ENCODE measurements at places on chromosomes 16 and 17.

DNA sequence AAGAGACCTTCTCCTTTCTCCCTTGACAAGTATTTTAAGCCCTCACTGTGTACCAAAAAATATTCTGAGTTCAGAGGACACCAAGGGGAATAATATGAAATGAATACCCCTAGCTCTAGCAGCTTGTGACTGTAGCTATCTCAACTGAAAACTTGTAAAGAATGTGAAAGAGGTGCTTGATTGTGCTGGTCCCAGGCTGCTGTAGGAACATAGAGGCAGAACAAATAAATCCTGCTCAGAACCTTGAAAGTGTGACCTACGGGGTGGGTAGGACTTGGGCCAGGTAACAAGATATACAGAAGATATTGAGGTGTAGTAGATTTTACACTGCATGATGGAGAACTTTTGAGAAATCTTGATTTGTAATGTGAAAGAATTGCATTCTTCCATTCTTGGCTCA lies 606.8 kb downstream of the TOX3 start:
- DNase-seq, result no peak

GRCh38 chr16:22786691-22787090 lies 27.3 kb upstream of the HS3ST2 start:
- no peak for DNase-seq

- no peak for DNase-seq
Observed at GRCh38 chr16:31876951-31877828, 3.6 kb downstream of the ZNF267 start.

- DNase-seq, result no peak
Observed at GRCh38 chr16:1903845-1904840, 14.1 kb downstream of the HS3ST6 start.

DNA sequence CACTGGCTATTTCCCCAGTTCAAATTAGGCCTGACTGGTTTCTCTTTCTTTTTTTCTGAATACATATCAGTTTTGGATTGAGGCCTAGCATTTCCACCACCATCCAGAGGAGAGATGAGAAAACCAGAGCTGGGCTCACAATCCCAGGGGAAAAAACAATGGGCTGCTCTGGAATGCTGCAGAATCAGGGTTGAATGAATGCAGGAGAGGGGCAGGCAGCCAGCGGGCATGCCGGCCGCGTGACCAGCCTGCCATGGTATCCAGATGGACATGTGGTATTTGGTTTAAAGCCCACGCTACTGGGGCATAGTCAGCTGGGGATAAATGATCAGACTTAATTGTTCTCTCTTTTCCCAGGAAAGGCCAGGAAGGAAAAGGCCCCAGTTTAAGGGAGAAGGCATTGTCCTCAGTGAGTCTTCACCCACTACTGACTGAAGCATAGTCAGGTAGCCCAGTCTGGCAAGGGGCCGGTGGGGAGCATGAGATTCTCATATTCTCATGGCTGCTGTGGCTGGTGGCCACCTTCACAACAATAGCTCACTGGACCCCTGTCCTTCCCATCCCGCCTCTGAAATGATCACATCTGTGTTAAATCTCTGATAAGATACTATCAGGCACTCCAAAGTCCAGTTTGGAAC lies 38.7 kb upstream of the RHOT1 start:
- DNase-seq, result no peak

GRCh38 chr17:77880711-77881450 lies 77.6 kb upstream of the TNRC6C start:
- peak; percentile 37 for DNase-seq

- no peak for DNase-seq
Observed at GRCh38 chr17:66730461-66730923, 104.4 kb upstream of the CACNG5 start.

GRCh38 chr16:85326113-85326793 lies 214.0 kb upstream of the CIBAR2 start:
- DNase-seq, result no peak

- no peak for DNase-seq
Observed at GRCh38 chr16:27424772-27425498, 23.0 kb downstream of the IL21R start.

- no peak for DNase-seq
Observed at GRCh38 chr16:73016488-73016830, 31.5 kb downstream of the ZFHX3 start.

GRCh38 chr16:7420079-7420478 lies 87.4 kb downstream of the RBFOX1 start:
- no peak for DNase-seq

DNA sequence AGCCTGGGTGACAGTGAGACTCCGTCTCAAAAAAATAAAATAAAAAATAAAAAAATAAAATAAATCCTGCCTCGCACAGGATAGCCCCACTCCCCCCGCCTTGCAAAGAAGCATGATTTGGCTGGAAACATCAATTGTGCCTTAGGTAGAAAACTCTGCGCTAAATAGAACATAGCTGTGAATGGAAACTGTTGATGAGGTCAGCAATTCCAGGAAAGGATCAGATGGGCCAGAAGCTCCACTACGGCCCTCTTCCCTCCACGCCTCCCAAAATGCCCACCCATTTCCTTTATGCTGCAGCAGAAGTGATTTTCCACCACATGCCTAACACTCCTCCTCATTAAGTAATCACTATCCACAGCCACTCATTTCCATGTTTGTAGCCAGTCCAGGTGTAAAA lies 473.4 kb downstream of the XYLT1 start:
- no peak for DNase-seq

DNA sequence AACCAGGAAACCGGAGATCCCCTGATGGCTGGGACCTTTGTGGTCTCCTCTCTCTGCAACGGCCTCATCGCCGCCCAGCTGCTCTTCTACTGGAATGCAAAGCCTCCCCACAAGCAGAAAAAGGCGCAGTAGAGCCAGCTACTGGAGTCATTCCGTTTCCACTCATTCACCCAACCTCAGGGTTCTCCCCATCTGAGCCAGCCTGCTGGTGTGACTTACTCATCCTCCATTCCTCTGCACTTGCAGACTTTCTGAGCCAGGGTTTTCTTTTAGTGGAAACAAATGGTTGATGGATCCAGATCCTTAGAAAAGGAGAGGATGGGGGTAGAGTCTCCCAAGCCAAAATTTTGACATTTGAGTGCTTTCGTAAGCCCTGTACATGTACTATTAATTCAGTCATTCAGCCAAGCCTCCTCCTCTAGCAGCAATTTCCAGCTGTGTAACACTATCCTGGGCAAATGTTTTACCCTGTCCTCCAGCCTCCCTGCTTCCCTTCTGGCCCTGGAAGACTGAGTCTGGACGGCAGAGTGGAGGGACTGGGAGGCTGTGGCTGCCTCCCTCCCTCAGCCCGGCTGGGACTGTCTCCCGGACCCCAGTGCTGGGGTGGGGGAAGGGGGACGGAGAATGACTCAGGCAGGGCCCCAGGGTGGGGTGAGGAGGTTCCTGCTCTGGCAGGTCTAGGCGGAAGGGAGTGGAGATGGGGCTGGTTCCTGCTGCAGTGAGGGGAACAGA lies 2.3 kb downstream of the SOX15 start:
- no peak for DNase-seq

- DNase-seq, result no peak
Observed at GRCh38 chr16:90077757-90078578, 837 bp upstream of the PRDM7 start.

DNA sequence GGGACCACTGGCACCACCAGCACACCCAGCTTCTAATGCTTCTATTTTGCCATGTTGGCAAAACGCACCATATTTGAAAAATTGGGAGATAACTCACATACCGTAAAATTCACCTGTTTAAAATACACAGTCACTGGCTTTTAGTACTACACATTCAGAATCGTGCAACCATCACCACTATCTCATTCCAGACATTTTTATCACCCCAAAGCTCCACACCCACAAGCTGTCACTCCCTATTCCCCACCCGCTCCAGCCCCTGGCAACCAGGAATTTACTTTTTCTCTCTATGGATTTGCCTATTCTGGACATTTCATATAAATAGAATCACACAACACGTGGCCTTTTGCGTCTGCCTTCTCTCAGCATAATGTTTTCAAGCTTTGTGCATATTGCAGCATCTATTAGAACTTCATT lies 25.0 kb downstream of the PPL start:
- no peak for DNase-seq

GRCh38 chr17:17364338-17364667 lies 61.1 kb downstream of the NT5M start:
- DNase-seq, result no peak

- no peak for DNase-seq
Observed at GRCh38 chr17:40530531-40530994, 29.1 kb upstream of the TNS4 start.

- DNase-seq, result peak; percentile 77
Observed at GRCh38 chr16:4866586-4866985, 19.3 kb downstream of the UBN1 start.

- DNase-seq, result no peak
Observed at GRCh38 chr17:78361225-78361701, 1.4 kb upstream of the SOCS3 start.

DNA sequence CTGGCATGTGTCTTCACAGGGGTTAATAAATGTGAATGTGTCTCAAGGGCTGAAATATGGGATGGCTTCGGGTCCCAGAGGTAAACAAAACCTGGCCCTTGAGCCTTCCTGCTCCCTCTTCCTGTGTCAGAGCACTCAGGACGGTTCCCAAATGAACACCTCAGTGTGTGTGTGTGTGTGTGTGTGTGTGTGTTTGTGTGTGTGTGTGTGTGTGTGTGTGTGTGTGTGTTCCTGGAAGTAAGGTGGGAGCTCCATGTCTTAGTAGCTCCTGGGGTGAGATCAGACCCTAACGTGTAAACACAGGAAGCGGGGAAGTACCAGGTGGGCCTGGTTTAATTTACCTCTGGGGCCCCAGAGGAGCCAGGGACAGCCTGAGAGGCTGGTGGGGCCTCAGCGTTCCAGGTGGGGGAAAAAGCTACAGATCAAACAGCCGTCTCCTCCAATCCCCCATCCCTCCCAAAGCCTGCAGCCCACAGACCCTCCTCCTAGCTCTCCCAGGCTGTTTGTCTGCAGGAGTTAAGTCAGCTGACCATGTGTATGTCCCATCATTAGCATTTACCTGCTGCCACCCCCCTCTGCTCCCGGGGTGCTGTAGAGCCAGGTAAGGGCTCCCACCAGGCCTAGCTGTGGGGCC lies 6.1 kb downstream of the KIF19 start:
- no peak for DNase-seq

DNA sequence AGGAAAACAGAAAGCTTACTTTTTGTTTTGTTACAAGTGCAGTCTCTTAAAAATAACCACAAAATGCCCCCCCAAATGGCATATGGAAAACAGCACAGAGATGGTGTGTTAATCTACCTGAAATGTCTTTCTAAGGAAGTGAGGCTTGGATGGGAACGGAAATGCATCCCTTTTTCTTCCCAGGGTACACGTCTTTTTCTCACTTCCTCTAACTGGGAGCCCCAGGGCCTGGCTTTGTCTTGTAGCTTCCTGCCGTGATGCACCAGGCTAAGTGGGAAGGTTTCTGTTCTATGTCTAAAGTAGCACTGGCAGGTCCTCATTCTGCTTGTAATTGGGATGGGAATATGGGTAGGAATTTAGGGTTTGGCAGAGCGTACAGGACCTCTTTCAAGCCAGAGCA lies 52.5 kb upstream of the CACNG3 start:
- no peak for DNase-seq

DNA sequence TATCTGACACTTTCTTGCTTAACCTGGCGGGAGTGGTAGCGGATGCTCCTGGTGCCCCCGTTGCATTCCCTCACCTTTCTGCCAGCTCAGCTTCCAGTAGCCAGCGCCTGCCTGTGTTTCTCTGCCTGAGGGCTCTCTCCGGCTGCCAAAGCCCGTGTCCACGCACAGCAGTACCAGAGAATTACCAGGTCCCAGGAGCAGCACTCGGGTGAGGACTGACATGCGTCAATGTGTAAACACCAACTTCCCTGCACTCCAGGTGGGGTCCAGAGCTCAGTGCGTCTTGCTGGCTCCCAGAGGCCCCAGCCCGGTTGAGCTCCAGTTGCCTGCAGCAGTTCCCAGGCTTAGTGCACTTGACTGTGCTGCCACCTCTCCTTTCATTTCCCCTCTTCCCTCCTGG lies 54.8 kb downstream of the CDH13 start:
- DNase-seq, result no peak

DNA sequence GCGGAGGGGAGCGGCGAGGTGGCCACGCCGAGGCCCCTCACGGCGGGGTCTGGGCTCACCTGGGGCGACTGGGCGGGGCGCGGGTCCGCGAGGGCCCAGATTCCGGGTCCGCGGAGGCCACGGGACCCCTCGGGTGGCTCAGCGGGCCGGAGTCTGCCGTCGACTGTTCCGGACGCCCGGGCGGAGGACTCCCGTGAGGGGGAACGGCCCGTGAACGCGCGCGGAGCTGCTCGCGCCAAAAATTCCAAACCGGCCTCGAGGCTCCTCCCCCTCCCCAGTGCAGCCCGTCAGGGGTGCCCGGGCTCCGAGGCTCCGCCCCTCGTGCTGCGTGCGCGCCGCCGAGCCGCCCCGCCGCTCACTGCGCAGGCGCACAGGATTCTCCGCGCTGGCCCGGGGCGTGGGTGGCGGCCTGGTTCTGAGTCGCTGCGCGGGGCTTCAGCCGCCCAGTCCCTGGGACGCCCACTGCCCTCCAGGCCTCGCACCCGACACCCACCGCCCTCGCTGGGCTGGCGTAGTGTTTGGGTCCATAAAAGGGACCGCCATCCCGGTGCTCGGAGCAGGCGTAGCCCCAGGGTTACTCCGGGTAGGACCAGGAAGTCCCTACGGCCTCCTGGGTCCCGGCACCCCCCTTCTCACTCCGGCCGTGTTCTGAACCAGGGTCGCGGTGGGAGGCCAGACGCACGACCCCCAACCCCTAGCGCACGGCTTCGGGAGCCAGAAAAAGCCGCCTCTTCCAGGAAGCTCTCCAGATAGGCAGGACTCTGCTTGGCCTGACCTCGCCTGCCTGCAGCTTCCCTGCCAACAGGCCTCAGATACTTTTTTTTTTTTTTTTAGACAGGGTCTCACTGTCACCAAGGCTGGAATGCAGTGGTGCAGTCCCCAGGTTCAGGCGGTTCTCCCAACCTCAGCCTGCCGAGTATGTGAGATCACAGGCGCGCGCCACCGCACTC lies at the start of gene PKMYT1:
PKMYT1 (minus strand) TSS at position 220 of the 950 bp plus-strand sequence. CDS start 789 bp downstream, outside the sequence.
- DNase-seq, result peak; percentile 89

GRCh38 chr17:3754458-3755334 lies 31.0 kb downstream of the HASPIN start:
- no peak for DNase-seq

GRCh38 chr17:14482715-14483114 lies 181.8 kb downstream of the HS3ST3B1 start:
- no peak for DNase-seq

DNA sequence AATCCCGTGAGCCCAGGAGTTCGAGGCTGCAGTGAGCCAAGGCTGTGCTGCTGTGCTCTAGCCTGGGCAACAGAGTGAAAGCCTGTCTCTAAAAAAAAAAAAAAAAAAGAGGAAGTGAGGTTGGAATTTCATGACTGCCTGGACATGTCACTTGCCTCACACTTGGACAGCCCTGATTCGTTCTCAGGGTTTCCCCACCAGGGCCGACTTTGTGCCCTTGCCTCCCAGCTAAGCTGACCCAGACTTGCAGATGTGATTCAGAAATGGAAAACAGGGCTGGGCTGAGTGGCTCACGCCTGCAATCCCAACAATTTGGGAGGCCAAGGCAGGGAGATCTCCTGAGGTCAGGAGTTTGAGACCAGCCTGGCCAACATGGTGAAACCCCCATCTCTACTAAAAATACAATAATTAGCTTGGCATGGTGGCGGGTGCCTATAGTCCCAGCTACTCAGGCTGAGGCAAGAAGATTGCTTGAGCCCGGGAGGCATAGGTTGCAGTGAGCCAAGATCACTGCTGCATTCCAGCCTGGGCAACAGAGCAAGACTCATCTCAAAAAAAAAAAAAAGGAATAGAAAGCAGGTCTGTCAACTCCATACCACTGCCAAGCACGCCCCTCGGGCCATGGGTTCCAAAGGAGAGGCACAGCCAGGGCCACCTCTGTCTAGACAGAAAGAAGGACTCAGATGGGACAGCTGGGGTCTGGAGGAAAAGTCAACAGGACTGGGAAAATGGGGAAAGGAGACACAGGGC lies 46.9 kb downstream of the SOCS1 start:
- no peak for DNase-seq

- DNase-seq, result no peak
Observed at GRCh38 chr16:85858984-85859817, 39.8 kb upstream of the IRF8 start.

Data from posterior cingulate gyrus (tissue), 11 donors.